ENCODE measurements at places on chromosomes 6 and 20.

DNA sequence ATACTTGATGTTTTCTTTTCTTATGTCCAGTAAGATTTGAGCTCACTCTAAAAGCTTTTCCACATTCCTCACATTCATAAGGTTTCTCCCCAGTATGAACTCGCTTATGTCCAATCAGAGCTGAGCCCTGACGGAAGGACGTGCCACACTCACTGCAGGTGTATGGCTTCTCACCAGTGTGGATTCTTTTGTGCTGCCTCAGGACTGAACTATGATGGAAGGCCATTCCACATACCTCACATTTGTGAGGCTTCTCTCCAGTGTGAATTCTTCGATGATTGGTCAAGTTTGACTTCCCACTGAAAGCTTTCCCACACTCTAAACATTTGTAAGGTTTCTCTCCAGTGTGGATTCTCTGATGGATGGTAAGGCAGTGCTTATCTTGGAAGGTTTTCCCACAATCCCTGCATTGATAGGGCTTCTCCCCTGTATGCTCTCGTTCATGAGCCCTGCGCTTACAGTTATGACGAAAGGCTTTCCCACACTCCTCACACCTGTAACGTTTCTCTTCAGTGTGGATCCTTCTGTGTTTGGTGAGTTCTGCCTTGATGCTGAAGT lies 9.9 kb downstream of the ZNF311 start:
- no peak for DNase-seq

DNA sequence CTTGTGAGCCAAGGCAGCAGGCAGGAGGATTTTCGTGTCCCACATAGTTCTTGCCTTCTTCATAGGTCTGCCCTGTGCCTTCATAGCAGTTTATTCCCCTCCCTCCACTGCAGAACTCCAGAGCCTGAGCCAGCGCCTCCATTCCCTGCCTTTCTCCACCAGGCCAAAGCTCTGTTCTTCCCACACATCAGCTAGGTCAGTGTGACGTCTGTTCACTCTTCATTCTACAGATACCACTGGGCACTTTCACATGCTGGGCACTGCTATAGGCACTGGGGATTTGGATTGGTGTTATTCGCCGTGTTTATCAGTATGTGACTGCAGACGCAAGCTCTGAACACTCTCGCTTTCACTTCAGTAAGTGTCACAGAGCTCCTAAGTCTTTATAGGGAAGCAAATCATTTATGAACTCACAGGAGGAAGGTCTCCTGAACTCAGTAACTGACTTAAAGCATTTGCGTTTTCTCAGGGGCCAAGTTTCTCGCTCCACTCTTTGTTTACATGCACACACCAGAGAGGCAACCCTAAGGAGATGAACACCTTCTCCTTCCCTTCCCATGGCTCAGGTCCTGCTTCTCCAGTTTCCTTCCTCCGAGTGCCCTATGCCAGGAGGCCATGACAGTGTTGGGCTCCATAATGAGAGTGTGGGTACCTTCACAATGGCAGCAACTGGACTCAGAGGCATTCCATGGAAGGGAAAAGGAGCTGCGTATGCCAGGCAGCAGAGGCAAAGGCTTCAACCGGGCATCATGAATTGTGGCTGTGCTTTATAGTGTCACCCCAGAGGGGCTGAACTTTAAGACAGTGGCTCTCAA lies 6.3 kb upstream of the APMAP start:
- no peak for DNase-seq

DNA sequence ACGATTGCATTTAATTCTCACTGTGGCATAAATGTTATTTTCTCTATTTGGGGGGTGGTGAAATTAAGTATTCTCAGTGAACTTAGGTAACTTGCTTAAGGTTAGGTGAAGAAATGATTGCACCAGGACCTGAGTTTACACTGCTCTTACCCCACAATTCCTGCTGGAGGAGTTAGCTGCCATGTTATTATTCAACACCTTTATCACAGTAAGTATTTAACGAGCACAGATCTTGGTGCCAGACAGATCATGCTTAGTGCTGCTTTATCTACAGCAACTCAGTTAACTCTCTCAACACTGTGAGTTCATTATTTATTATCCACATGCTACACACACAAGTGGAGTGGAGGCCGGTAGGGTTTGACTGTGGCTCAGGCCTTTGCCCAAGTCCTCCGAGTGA lies 249.7 kb downstream of the TMEM242 start:
- no peak for DNase-seq

GRCh38 chr6:166621114-166621540 lies 5.9 kb downstream of the RPS6KA2 start:
- DNase-seq, result no peak

Data from RCC 7860 (cell line).